ENCODE measurements at places on chromosomes 6 and 20.

- DNase-seq, result no peak
Measured at GRCh38 chr20:5279661-5280060, 37.1 kb downstream of the PROKR2 start.

- no peak for DNase-seq
Measured at GRCh38 chr6:104162036-104162669, 697.6 kb downstream of the HACE1 start.

DNA sequence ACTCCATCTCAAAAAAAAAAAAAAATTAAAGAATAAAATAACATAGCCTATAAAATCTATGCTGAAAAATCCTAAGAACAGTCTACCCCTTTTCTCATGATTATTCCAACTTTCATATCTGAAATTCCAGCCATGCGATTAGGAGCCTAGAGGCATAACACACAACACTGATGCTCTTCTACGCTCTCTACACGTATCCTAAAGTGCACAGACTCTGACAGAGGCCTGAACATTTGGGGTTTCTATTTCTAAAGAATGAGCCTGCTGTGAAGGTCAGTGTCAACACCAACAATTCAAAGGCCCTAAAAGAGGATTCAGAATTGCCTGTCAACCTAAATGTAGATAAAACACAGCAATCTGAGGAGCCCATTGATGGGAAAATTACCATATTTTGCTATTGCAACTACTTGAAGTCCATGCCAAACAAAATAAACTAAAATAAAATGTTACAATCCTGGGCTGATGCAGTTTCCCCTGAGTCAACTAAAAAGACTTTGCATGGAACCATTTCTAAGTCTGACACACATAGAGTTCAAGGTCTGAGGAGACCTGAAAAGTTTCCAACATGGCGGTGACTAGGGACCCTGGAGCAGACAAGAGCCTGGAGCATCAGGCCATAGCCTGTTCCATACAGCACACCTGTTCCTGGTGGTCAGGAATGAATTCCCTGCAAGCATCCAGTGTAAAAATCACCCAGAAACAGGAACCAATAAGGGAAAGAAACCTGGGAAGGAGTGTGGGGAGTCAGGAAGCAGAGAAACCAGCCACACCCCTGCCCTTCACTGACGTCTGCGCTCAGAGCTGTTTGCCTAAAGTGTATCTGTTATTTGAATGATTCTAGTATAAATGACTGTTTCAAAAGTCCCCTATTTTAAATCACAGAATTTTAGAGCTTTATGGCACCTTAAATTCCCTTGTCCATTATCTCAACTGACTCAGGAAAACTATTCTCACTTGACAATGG is 11.8 kb downstream of the NINL start:
- DNase-seq, result no peak

- DNase-seq, result no peak
Measured at GRCh38 chr6:105226598-105227294, 46.9 kb upstream of the POPDC3 start.

GRCh38 chr20:52500157-52500556 is 308.6 kb upstream of the ZFP64 start:
- DNase-seq, result no peak

- no peak for DNase-seq
Measured at GRCh38 chr20:47353692-47354463, 2.6 kb downstream of the ZMYND8 start.

DNA sequence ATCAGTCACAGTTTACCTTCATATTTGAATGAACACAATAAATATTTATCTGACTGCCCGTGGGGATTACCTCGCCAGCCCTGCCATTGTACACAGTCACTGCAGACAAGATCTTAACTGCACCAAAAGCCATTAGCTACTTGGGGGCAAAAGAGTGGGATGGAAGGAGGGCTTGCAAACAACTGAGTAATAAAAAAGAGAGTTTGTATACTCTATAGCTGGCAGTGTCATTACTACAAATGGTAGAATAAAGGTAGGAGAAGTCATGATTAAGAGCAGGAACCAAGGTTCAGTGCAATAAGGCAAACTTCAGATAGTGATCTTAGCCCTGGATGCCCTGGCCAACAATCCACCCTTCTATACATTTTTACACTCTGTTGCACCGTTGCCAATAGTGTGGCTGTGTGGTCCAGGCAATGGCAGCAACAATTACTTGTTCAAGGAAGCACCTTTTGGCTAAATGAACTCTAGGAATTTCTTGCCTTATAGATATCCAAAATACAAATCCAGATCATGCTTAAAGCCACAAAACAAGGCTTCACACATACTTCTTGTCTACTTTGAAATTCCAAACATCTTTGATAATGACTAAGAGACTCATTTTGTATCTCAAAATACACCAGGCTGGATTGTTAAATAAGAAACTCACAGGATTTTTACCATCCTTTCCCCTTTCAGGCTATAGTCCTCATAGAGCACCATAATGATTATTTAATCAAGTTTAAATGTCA is 955.4 kb upstream of the ADGRB3 start:
- DNase-seq, result no peak

DNA sequence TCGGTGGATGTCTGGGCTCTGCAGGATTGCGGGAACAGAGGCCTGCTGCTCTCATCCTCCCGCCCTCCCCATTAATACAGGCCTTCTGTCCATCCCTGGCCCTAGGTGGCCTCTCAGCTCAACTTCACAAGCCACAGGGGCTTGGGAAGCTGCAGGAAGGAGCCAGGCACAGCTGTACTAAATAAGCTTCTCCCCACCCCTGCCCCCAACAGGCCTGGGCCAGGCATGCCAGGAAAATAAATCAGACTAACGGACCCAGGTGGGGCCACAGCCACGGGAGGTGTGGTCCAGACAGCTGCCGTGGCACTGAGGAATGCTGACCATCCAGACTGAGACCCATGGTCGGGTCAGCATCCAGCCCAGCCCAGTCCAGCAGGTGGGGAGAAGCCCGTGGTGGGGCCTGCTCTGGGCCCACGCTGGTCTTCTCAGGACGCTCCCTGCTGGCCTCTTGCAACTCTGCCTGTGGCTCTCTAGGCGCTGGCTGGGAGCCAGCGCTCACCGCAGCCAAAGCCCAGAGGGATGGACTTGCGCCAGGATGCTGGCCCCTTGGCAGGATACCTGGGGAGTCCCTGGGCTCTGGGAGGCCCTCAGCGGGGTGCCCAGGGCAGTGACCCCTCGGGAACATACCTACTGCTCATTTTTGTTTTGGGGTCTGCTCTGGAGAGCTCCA is 8.6 kb upstream of the YTHDF1 start:
- DNase-seq, result no peak

- DNase-seq, result no peak
Measured at GRCh38 chr6:105320271-105320670, 82.6 kb downstream of the PREP start.

GRCh38 chr20:40702504-40702903 is 13.5 kb upstream of the MAFB start:
- DNase-seq, result no peak

GRCh38 chr6:39884696-39885095 is 49.6 kb downstream of the MOCS1 start:
- no peak for DNase-seq

All from activated T-cell treated with anti-CD3 and anti-CD28 coated beads for 24 hours (primary cell).